ENCODE measurements at places on chromosomes 16 and 17.

DNA sequence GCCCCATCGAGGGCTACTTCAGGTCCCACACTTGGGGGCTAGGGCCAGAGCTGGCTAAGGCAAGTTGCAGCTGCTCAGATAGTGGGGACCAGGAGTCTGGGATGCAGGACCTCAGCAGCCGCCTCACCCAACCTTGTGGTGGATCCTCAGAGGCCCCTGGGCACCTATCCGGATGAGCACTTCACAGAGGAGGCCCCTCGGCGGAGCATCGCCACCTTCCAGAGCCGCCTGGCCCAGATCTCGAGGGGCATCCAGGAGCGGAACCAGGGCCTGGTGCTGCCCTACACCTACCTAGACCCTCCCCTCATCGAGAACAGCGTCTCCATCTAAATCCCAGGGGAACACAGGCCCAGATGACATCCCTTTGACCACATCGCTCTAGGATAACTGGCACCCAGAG lies 9.4 kb downstream of the ALOX15B start:
- no peak for DNase-seq

DNA sequence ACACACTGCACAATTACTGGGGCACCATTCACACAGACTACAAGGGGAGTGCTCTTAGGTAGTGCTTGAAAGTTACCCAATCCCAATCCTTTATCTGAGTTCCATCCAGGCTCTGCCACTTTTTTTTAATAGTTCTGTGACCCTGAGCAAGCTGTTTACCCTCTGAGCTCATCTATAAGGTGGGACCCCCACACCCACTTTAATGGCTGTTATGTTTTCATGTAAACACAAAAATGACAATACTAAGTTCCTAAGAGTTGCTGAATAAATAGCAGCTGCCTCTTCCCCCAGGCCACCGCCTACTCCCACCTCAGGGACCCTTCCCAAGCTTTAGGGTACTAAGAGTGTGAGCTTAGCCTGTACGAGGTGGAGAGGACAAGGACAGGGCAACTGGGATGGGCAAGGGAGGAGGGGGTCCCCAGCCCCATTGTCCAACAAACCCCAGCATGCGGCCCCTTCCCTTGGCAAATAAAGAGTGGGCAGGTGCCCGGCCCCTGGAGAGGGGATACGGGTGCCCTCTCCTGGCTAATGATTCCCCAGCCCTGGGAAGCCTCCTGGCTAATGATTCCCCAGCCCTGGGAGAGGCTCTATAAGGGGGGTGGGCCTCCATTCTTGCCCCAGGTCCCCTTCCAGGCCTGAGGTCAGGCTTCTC lies 14.6 kb downstream of the SLC13A2 start:
- no peak for DNase-seq

DNA sequence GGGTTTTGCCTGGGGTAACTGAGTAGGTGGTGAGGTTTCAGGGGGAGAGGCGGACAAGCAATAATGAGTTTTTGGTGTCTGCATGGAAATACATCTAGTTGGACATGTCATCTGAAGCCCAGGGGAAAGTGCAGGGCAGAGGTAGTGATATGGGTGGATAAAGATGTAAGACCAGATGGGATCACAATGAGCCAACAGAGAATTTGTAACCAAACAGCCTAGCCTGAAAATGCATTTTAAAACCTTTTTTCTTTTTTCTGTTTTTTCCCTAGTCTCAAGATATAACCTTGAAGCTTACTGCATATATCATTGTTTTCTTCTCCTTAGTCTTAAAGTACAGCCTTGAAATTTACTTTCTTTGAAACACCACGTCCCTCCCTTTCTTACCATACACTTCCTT lies 3.7 kb upstream of the ZNF19 start:
- DNase-seq: no peak

- no peak for DNase-seq
These were observed at the start of gene IKZF3 for GRCh38 chr17:39863918-39864746. TSS of gene IKZF3 (minus strand) at chr17:39864312. CDS start at chr17:39864126, 186 bp downstream.

GRCh38 chr16:51402785-51403184 lies 251.7 kb upstream of the SALL1 start:
- DNase-seq: no peak

DNA sequence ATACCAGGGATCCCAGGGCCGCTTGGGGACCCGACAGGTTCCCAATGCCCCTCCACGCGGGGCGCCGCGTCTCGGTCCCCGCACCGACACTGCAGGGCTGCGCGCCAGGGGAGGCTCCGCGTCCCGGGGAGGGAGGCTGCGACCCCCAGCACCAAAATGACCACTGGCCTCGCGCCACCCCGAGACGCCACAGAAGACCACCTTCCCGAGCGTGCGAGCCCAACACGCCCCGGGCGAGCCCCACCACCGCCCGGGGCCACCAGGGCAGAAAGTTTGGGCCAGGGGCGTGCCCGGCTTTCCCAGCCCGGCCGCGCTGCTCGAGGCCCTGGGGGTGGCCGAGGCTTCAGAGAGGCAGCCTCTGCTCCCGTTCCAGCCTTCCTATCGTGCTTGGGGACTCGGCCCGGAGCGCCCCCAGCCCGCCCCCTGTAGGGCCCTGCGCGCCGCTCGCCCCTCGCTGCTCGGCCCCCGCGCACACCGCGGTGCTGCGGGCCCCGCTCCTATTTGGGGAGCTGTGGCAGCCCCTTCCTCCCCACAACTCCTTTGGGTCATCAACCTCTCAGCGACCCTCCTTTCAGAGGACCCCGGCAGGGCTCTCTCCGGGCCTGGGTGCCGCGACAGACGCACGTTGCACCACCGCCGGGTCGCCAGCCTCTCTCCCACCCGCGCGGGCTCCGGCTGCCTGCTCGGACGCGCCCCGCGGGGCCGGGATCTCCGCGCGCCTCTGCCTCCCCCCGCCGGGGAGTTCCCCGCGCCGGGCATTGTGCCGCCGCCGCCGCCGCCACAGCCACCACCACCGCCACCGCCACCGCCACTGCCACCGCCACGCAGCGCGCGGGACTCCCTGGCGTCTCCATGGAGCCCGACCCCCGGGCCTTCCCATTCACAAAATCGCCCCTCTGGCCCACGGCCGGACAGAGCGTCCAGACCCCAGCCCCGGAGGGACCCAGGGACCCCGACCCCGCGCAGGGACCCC lies 892 bp downstream of the RBFOX3 start:
- DNase-seq: no peak

DNA sequence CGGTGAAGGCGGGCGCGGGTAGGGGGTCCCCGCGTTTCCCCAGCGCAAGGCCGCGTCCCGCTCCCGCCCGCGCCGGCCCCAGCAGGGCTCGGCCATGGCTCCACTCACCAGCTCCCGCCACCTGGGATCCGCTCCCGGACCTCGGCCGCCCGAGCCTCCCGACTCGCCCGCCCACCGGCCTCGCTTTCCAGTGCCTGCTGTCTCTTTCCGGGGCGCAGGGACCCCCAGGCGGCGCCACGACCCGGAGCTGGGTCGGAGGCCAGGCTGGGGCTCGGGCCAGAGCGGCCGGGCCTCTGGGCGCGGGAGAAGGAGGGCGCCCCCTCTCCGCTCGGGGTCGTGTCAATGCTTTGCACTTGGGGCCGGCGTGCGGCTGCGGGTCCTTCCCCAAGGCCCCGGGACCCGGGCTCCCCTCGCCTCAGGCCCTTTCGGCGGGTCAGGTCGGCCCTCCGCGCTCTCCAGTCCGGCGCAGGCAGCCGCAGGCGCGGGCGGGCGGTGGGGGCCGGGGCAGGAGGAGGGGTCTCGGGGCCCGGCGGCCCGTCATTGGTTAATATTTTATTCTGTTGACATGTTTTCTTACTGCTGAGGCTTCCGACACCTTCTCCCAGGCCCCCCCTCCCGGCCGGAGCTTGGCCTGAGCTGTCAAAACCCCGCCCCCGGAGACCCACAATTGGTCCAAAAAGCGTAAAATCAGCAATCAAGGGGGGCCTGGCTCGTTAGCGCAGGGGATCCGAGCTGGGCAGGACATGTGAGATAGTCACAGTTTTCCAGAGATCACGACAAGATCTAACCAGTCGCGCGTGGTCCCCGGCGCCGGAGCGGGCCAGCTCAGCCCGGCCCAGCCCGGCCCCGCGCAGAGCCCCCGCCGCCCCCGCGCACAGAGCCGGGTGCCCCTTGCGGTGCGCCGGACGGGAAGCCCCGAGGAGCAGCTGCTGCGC lies at the start of gene TBX2:
Gene TBX2, plus strand, starts transcription at position 713 of the 935 bp plus-strand sequence. CDS start 334 bp downstream, outside the sequence.
- no peak for DNase-seq
